Fibroblast of skin of back (primary cell): ENCODE measurements at places on chromosomes 12 and 14.

GRCh38 chr14:50020799-50021198, 95.6 kb downstream of the VCPKMT start:
- DNase-seq, result peak; percentile 55

- no peak for DNase-seq
Observed at GRCh38 chr14:103960457-103961055, 18.2 kb upstream of the RD3L start.

- no peak for DNase-seq
Observed at GRCh38 chr12:107843351-107844311, 69.1 kb downstream of the ASCL4 start.

- DNase-seq, result peak; percentile 1
Observed at GRCh38 chr12:87216436-87216835, 812.8 kb downstream of the C12orf50 start.

GRCh38 chr12:57230381-57231155, 1.1 kb downstream of the SHMT2 start:
- no peak for DNase-seq

- peak; percentile 99 for DNase-seq
Observed at GRCh38 chr14:89954070-89955021, at the start of gene EFCAB11. Gene EFCAB11 (minus strand): TSS chr14:89954730. CDS start chr14:89954660, 70 bp downstream.

GRCh38 chr12:65826353-65827171, 2.3 kb downstream of the HMGA2 start:
- peak; percentile 83 for DNase-seq

DNA sequence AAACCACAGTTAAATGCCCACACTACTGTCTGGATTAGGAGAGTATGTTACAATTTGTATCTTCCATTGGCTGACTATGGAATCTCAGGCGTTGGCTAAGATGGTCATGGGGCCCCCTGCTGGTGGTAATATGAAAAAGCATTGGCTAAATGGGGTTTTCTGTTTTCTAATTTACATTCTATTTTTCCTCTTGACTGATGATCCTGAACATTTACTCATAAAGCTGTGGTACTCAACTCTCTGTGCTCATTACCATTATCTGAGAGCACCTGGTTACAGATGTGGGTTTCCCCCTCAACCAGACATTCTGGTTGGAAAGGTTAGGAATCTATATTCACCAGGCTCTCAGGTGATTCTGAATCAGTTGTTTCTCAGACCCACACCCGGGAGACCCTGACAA, 64.8 kb downstream of the WSCD2 start:
- DNase-seq, result peak; percentile 15

DNA sequence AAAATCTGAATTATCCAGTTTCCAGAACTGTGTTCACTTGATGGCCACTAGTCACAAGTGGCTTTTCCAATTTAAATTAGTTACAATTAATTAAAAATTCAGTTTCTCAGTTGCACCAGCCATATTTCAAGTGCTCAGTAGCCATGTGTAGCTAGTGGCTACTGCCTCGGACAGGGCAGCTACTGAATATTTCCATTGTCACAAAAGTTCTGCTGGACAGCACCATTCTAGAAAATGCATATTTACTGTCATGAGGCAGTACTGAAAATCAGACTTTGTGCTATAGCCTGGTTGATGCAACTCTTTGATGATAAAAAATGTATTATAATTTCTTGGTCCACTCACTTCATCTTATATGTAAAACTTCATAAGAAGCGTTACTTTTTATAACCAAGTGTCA, 11.5 kb upstream of the OVCH1 start:
- no peak for DNase-seq

DNA sequence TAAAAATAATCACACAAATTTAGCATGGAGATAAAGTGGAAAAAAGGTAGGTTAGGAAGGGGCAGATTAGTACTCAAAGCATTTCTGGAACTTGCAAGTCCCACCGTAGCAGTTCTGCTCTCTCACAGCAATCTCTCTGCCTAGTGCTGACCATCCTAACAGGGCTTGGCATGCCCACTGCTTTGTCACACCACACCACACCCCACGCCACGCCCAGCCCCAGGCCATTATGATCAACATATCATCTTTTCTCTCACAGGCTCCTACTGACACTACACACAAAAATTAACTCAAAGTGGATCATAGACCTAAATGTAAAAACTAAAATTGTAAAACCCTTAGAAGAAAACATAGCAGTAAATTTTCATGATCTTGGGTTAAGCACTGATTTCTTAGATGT, 273.7 kb downstream of the DAD1 start:
- DNase-seq, result no peak

GRCh38 chr14:99432485-99432884, 48.2 kb downstream of the SETD3 start:
- DNase-seq, result peak; percentile 21

DNA sequence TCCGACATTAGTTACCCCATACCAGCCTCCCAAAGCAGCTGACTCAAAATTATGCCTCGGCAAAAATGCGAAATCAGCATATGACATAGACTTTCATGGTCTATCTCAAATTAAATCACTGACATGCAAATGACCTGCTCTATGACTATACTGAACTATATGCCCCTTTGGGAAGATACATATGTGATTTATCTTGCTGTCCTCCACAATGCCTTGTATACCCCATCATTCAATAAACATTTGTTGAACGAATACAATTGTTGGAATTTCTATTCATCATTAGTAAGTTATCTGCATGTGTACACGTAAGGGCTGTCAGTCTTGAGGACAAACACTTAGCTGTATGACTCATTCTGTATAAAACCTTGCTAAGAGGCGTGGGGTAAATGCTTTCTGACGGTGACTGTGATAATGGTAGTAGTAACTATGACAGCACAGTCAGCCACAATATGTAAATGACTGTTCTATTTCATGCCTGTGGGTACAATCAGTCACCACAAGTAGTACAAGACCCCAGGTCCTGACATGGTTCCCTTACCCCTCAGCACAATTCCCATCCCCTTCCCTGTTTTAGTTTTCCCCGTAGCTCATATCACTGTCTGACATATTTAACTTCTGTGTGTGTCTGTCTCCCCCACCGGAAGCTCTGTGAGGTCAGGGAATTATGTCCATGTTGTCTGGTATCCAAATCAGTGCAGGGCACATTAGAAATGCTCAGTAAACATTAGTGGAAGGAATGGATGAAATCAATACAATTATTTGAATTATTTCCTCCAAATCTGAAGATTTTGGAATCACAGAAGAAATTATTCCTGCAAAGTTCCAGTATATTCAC, 42.8 kb downstream of the STXBP6 start:
- DNase-seq, result peak; percentile 94
